Stimulated activated CD4-positive, alpha-beta T cell treated with anti-CD3 and anti-CD28 coated beads, Interleukin-15, amount 100 ng/mL, for 48 hours (primary cell): ENCODE measurements at places on chromosomes 7 and 10.

DNA sequence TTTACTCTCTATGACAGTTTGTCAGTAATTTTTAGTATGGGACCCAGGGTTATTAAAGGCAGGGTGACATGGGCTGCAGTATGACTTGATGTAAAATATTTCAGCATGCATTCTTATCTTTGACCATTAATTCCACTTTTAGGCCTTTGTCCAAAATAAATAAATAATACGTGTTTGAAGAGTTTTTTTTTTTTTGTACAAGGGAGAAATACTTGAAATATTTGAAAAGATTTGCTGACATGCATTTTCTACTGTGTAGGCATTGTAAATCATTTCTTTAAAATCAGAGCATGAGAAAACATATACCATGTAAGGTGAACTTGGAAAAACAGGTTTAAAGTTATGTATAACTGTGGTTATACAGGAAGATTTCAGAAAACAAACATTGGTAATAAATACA, 23.5 kb downstream of the NRG3 start:
- no peak for DNase-seq

- no peak for DNase-seq
Measured at GRCh38 chr7:7276161-7276560, 93.8 kb downstream of the C1GALT1 start.

DNA sequence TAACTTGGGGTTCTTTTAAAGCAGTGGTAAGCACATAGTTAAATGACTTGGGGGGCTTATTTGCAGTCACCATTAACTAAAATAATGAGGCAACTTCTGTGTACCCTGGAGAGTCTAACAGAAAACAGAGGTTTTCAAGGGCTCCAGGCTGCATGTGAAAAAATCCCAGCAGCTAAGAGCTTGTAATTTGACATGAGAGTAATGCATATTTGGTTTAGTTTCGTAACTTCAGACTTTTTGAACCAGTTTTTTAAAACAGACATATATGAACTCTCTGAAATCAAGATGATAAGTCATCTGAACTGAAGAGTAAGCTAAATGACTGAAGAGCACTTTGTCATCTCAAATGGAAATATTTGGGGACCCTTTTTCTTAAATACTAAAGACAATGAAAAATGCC, 40.2 kb upstream of the IFRD1 start:
- DNase-seq, result no peak

GRCh38 chr7:11185179-11185815, 211.6 kb downstream of the PHF14 start:
- DNase-seq, result no peak

- DNase-seq, result no peak
Measured at GRCh38 chr10:75203724-75204123, 6.9 kb upstream of the VDAC2 start.

DNA sequence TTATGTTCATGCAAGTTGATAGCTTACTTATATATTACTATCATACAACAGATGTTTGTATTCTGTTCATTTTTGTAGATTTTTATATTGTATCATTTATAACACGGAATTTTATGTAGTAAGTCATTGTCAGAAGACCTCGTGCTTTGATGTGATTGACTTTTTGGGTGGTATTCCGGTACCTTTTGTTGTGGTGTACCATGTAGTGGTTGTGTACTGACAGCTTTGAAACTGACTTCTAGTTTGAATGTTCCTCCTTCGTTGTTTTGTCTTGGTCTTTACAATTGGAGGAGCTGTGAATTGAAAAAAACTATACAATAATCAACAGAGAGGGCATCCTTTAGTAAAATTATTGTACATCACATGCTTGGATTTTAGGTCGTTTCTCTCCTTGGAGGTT, 61.5 kb downstream of the WAC start:
- no peak for DNase-seq
